SJCRH30 (cell line): ENCODE measurements at places on chromosomes 3 and 15. TPM values are rescaled to one million over a fixed set of nuclear protein-coding genes. Genes with fewer than 3 reads are reported as not detected.

Gene RTP1
- not detected in 2 replicates for total RNA-seq

Gene IL17RB
- not detected in 2 replicates for total RNA-seq

Gene C3orf20
- not detected in 2 replicates for total RNA-seq

Gene CELF6
- 0.05 TPM in 1 of 2 replicates, not detected in the other for total RNA-seq

Gene PCYT1A
- 17.7 and 19.6 TPM in 2 replicates for total RNA-seq

Gene RTP4
- not detected in 2 replicates for total RNA-seq

Gene ABI3BP
- total RNA-seq, result 0.61 and 0.63 TPM in 2 replicates

Gene DNASE1L3
- not detected in 2 replicates for total RNA-seq

Gene MOBP
- total RNA-seq, result 0.04 TPM in 1 of 2 replicates, not detected in the other

Gene BCHE
- 107 and 110 TPM in 2 replicates for total RNA-seq

Gene SH3BP5
- 8.1 and 8.5 TPM in 2 replicates for total RNA-seq

- no peak for DNase-seq
- H3K4me3 ChIP-seq, result no peak overlapping the region
- H3K4me1 ChIP-seq, result no peaks in the 10 kb centered on the region
- 0 out of 2 replicates have a peak, but pooled peaks cover 2% of the 10 kb centered on the region for H3K27me3 ChIP-seq
Measured at GRCh38 chr3:139265131-139266016, 78.4 kb upstream of the MRPS22 start.

GRCh38 chr3:57043518-57043917 lies 16.9 kb upstream of the SPATA12 start:
- H3K4me1 ChIP-seq, result peaks cover 35% of the 10 kb centered on the region
- no peaks in the 10 kb centered on the region for H3K36me3 ChIP-seq
- DNase-seq, result no peak
- no peaks in the 10 kb centered on the region for H3K27me3 ChIP-seq
- no peak overlapping the region for H3K27ac ChIP-seq

GRCh38 chr3:141274411-141275031 lies 42.9 kb downstream of the PXYLP1 start:
- no peak for DNase-seq
- no peak overlapping the region for H3K27ac ChIP-seq

DNA sequence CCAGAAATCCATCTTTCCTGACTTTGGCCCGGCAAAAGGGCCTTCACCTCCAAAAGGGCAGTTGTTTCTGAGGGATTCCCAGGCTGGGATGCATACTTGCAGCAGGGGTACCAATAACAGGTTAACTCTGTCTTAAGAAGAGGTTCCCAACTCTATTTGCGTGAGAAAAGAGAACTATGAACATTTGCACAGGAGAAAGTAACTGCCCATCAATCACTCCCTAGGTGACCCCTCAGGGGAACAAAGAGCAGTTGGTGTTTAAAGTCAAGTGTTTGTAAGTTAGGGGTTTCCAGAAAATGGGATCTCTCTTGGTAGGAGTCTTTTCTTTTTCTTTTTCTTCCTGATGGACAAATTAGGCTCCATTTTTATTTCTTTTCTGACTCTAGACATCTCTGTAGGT lies 97.3 kb downstream of the EPHB1 start:
- DNase-seq, result no peak
- H3K27ac ChIP-seq, result no peak overlapping the region
- H3K36me3 ChIP-seq, result no peaks in the 10 kb centered on the region
- no peaks in the 10 kb centered on the region for H3K27me3 ChIP-seq

- peak overlapping the region; percentile 9; the same call in 1 of the 2 replicates for H3K4me3 ChIP-seq
- peaks cover 57% of the 10 kb centered on the region for H3K4me1 ChIP-seq
- peak; percentile 74 for DNase-seq
Measured at GRCh38 chr15:95884276-95884675, 446.2 kb upstream of the NR2F2 start.

- no peak overlapping the region for H3K27ac ChIP-seq
- H3K4me3 ChIP-seq, result no peak overlapping the region
- H3K4me1 ChIP-seq, result peaks cover 34% of the 10 kb centered on the region
Measured at GRCh38 chr3:61901986-61902385, 340.6 kb downstream of the PTPRG start.

- no peak overlapping the region for H3K27ac ChIP-seq
- H3K36me3 ChIP-seq, result no peaks in the 10 kb centered on the region
- H3K27me3 ChIP-seq, result no peaks in the 10 kb centered on the region
Measured at GRCh38 chr3:32842987-32843386, 25.2 kb downstream of the TRIM71 start.

- no peaks in the 10 kb centered on the region for H3K27me3 ChIP-seq
- no peak for DNase-seq
- no peaks in the 10 kb centered on the region for H3K36me3 ChIP-seq
- H3K4me3 ChIP-seq, result no peak overlapping the region
- no peaks in the 10 kb centered on the region for H3K4me1 ChIP-seq
Measured at GRCh38 chr3:186320862-186321568, 41.0 kb downstream of the DGKG start.

- H3K4me1 ChIP-seq, result no peaks in the 10 kb centered on the region
- H3K27ac ChIP-seq, result no peak overlapping the region
- no peak for DNase-seq
- no peak overlapping the region for H3K4me3 ChIP-seq
- no peaks in the 10 kb centered on the region for H3K27me3 ChIP-seq
Measured at GRCh38 chr3:47870156-47870555, 67.2 kb downstream of the DHX30 start.

GRCh38 chr3:52176180-52176752 lies 21.7 kb upstream of the ALAS1 start:
- H3K36me3 ChIP-seq, result no peaks in the 10 kb centered on the region
- H3K4me1 ChIP-seq, result peaks cover 16% of the 10 kb centered on the region; the same call in 1 of the 2 replicates
- no peak overlapping the region for H3K27ac ChIP-seq
- no peak for DNase-seq
- H3K4me3 ChIP-seq, result no peak overlapping the region

GRCh38 chr3:108410531-108410984 lies 99.8 kb downstream of the MYH15 start:
- no peaks in the 10 kb centered on the region for H3K27me3 ChIP-seq
- no peak overlapping the region for H3K4me3 ChIP-seq
- no peaks in the 10 kb centered on the region for H3K36me3 ChIP-seq
- H3K27ac ChIP-seq, result no peak overlapping the region
- no peaks in the 10 kb centered on the region for H3K4me1 ChIP-seq

GRCh38 chr3:47836986-47837385 lies 34.0 kb downstream of the DHX30 start:
- no peaks in the 10 kb centered on the region for H3K4me1 ChIP-seq
- no peak for DNase-seq
- no peaks in the 10 kb centered on the region for H3K27me3 ChIP-seq
- no peak overlapping the region for H3K27ac ChIP-seq

GRCh38 chr3:38650248-38650951 lies 913 bp upstream of the SCN5A start:
- H3K36me3 ChIP-seq, result no peaks in the 10 kb centered on the region
- H3K27ac ChIP-seq, result no peak overlapping the region
- peak overlapping the region; percentile 72 for H3K4me3 ChIP-seq
- DNase-seq, result peak; percentile 14
